ENCODE measurements at places on chromosomes 6 and 20. TPM values are rescaled to one million over a fixed set of nuclear protein-coding genes. Genes with fewer than 3 reads are reported as not detected.

DNA sequence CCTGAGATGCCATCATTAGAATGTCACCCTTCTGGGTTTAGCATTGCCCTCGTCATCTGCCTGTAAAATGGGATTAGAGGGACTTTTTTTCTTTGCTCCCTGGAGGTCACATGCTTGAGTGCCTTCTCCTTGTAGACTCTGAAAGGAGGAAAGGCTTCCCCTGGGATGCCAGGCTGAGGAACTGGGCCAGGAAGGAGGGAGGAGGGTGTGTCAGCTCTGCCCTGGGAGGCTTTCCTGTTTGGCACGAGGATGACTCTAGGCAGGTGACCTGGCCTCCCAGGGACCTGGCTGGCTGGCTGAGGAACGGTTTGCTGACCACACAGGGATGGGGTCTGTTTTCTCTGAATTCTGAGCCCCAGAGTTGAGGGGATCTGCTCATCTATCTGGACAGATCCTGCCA, 137.9 kb upstream of the RNF24 start:
- DNase-seq = no peak
- no peak overlapping the region for H3K27ac ChIP-seq
- H3K27me3 ChIP-seq = peaks cover 15% of the 10 kb centered on the region
- H3K4me1 ChIP-seq = peaks cover 12% of the 10 kb centered on the region

GNAS-AS1 gene
- 4.9 TPM for total RNA-seq

- H3K27ac ChIP-seq = no peak overlapping the region
- H3K4me1 ChIP-seq = no peaks in the 10 kb centered on the region
- H3K36me3 ChIP-seq = peaks cover 14% of the 10 kb centered on the region
These were observed 48.4 kb upstream of the SLC35D3 start for GRCh38 chr6:136873748-136874147.

ERVFRD-1 gene
- not detected for total RNA-seq

FAXC gene
- 2.2 TPM for total RNA-seq

OR2J3 gene
- not detected for total RNA-seq

GRCh38 chr20:57749869-57750268, 40.1 kb upstream of the PMEPA1 start:
- no peak for DNase-seq
- H3K4me3 ChIP-seq = no peak overlapping the region
- peaks cover 1% of the 10 kb centered on the region for H3K27me3 ChIP-seq

DNA sequence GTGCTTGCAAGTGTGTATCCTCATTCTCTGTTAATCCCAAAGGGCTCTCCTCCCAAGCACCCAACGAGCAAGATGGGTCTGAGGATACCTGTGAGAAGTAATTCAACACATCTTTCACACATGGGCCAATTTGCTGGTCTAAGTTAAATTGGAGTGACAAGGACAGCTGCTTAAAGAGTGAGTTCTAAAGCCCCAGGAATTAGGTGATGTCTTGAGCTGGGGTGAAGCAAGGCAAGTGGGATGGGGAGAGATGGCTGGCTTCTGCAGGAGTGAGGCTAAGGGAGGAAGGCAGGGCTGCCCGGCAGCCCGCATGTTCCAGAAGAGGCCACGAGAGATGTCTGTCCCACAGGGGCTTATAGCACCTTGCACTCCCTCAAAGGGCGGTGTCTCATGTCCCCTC, 288.5 kb downstream of the CDH26 start:
- H3K27me3 ChIP-seq = peaks cover 4% of the 10 kb centered on the region
- DNase-seq = no peak
- no peak overlapping the region for H3K4me3 ChIP-seq
- no peak overlapping the region for H3K27ac ChIP-seq
- H3K36me3 ChIP-seq = no peaks in the 10 kb centered on the region

DNA sequence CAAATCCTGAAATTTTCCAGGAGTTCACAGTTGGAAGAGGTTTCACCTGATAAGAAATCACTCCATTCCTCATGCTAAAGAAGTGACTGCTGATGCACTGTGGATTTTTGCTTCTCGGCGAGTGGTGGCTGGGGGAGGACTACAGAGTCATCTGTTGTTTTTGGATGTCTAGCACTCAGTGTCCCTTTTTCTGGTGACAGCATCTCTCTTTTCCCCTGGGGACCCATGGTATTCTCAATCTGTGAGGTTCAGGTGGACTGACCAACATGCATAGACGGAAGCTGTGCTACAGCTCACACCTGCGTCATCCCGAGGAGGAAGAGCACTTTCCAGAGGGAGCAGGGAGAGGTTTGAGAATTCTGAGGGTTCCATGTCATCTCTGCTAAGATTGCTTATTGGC, 42.7 kb upstream of the ZNF831 start:
- H3K4me1 ChIP-seq = peaks cover 20% of the 10 kb centered on the region
- H3K36me3 ChIP-seq = no peaks in the 10 kb centered on the region
- no peak overlapping the region for H3K4me3 ChIP-seq
- peak overlapping the region; percentile 25 for H3K27ac ChIP-seq
- peaks cover 4% of the 10 kb centered on the region for H3K27me3 ChIP-seq

GRCh38 chr20:37345339-37346235, at the start of gene SRC:
TSS of gene SRC (plus strand) at chr20:37346140. CDS start at chr20:37384154, 38,014 bp downstream.
- peak; percentile 58 for DNase-seq
- H3K36me3 ChIP-seq = peaks cover 9% of the 10 kb centered on the region
- peak within 1 kb of the TSS; percentile 90 for H3K4me3 ChIP-seq
- H3K27me3 ChIP-seq = peaks cover 16% of the 10 kb centered on the region
- H3K4me1 ChIP-seq = peaks cover 38% of the 10 kb centered on the region

DCBLD1 gene
- 203 TPM for total RNA-seq

DNA sequence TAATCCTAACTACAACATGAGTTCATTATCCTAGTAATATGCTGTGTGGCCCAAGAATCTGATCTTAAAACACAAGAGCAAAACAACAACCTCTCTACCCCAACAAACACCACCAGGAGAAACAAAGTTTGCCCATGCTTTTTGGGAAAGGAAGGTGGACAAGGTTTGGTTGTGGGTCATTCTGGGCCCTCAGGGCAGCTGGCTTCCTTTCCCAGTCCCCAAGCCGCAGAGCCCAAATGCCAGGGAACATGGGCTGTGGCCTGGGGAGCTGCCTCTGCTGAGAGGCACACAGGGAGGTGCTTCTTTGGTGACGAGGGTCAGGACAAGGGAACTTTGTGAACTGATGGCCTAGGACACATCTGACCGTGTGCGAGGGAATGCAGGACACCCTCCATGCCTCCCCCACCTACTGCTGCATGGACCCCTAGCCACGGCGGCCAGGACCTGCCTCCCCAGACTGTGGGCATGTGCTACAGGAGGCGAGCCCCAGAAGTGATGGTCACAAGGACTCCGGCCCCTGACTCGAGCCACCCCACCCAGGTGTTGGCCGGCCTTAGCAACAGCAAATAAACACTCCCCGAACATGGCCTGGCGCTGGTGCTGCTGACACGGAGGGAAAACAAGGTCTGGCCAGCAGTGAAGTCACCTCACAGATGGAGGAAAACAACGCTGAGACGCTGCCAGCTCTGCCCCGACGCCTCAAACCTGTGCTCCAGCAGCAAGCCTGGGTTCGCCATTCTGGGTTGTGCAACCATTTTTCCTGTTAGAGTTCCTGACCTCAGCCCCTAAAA, 55.6 kb downstream of the RRBP1 start:
- peaks cover 35% of the 10 kb centered on the region for H3K36me3 ChIP-seq
- no peaks in the 10 kb centered on the region for H3K4me1 ChIP-seq
- H3K27me3 ChIP-seq = peaks cover 6% of the 10 kb centered on the region
- DNase-seq = no peak

SEC23B gene
- 33.7 TPM for total RNA-seq

ABCC10 gene
- 45.6 TPM for total RNA-seq

DNA sequence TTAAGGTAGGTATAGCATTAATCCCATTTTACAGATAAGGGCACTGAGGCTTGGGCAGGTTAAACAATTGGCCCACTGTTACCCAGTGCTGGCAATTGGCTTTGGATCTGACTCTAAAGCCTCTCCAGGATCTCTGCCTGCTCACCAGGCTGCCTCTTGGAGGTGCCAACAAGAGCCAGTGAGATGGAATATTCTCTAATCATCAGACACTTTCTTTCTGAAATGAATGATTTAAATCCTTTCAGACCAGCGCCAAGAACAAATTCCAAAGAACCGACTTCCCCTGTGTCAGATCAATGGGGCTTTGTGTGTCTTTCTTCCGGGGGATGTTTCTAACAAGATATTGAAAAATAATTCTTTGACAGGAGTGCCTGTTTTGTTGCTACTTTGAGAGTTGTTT, 23.6 kb downstream of the CYP39A1 start:
- no peak overlapping the region for H3K4me3 ChIP-seq
- H3K27ac ChIP-seq = no peak overlapping the region
- H3K27me3 ChIP-seq = no peaks in the 10 kb centered on the region
- H3K4me1 ChIP-seq = no peaks in the 10 kb centered on the region
- no peak for DNase-seq

DNA sequence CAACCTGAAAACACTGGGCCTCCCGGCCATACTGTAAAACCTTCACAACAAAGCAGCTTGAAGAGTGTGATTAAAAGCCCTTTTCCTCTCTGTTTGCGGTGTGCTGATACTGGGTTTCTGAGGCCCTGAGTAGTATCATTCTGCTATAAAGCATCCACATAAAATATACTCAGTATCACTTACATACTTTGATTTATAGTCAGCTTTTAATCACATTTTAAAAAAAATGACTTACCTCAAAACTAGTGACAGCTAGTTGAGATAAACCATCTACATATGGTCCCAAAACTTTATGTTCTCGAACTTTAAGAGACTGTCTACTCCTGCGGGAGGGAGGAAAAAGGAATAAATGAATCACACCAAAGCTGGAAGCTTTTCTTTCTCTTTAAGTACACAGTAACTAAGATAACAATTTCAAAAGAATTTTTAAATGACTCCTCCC, 135.7 kb downstream of the KIF13A start:
- H3K4me3 ChIP-seq = no peak overlapping the region
- DNase-seq = no peak
- peaks cover 4% of the 10 kb centered on the region for H3K27me3 ChIP-seq
- H3K36me3 ChIP-seq = peaks cover 55% of the 10 kb centered on the region

ZBTB46 gene
- total RNA-seq = 42.1 TPM

DNA sequence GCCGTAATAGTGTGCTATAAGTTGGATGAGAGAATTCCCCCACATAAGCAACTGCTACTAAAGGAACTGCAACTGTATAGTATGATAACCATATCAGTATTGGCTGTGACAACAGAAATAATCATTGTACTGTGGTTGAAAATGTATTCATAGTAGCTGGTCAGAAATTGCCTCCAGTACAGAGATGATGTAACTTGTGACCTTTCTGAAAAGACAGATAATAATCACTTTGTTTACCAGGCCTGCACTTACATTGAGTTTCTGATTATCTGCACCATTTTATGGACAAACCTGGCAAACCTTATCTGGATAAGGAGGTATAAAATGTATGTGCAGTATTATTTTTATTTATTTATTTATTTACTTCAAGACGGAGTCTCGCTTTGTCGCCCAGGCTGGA, 19.0 kb downstream of the CFAP206 start:
- no peak overlapping the region for H3K4me3 ChIP-seq
- H3K27me3 ChIP-seq = no peaks in the 10 kb centered on the region
- no peak for DNase-seq

DNA sequence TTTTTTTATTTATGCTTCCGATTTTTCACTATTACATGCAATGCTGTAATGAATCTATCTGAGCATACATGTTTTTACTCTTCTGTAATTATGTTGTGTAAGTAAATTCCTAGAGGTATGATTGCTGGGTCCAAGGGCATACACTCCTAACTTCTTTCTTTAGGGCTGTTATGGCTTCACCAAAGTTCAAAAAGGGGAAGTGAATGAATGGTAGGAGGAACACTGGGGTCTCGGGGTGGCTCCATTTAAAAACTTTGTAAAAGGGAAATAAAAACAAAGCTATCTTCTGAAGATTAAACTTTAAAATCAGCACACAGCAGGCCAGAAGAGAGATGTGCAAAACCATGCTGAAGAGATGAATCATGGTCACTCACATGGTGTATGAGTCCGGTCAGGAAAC, 289.1 kb upstream of the SUPT3H start:
- no peak overlapping the region for H3K4me3 ChIP-seq
- H3K27ac ChIP-seq = no peak overlapping the region
- H3K4me1 ChIP-seq = peaks cover 4% of the 10 kb centered on the region
- peaks cover 5% of the 10 kb centered on the region for H3K36me3 ChIP-seq
- peaks cover 13% of the 10 kb centered on the region for H3K27me3 ChIP-seq
- DNase-seq = no peak

GRCh38 chr6:144013486-144013909, 5.4 kb upstream of the PLAGL1 start:
- peak; percentile 76 for DNase-seq
- no peak overlapping the region for H3K4me3 ChIP-seq
- H3K36me3 ChIP-seq = no peaks in the 10 kb centered on the region
- H3K27ac ChIP-seq = no peak overlapping the region
- peaks cover 11% of the 10 kb centered on the region for H3K4me1 ChIP-seq

DNA sequence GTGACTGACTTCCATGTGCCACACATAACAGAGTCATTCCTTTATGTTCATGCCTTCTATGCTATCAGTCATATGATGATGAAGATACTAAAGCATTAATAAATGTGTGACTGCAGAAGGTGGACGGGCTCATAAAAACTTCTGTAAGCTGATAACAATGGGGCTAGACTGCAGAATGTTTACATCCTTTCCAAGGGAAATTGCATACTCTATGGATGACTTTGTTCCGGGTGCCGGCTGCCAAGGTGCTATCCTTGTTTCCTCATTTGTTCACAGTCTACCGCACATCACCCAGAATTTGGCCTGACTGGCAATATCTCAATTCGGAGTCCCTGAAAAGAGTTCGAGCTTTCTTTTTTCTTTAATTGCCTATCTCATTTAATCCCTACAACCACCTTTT, 85.0 kb downstream of the HUS1B start:
- DNase-seq = no peak
- H3K36me3 ChIP-seq = peaks cover 24% of the 10 kb centered on the region
- peaks cover 1% of the 10 kb centered on the region for H3K27me3 ChIP-seq
- no peak overlapping the region for H3K27ac ChIP-seq
- H3K4me3 ChIP-seq = no peak overlapping the region
- peaks cover 7% of the 10 kb centered on the region for H3K4me1 ChIP-seq

RBM24 gene
- total RNA-seq = 19.6 TPM

GRCh38 chr20:49420811-49421295, 61.6 kb downstream of the KCNB1 start:
- no peak overlapping the region for H3K4me3 ChIP-seq
- H3K36me3 ChIP-seq = no peaks in the 10 kb centered on the region
- peaks cover 9% of the 10 kb centered on the region for H3K27me3 ChIP-seq

DNA sequence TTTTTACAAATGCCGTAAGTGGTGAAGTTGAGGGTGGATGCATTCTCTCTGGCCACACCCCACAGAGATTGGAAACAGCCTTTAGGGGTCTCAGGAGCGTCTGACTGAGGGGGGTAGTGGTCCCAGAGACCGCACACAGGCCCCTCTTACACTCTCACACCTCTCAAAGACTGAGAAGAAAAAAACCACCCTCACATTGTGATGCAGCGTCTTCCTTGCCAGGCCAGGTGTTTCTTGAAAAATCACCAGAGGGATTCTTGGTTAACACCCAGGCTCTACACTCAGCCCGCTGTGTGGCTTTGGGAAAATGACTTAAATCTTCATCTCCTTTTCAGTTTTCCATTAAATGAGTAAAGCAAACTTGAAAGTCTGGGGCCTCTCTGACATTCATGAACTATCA, 115.8 kb upstream of the SPTLC3 start:
- no peak for DNase-seq
- no peak overlapping the region for H3K4me3 ChIP-seq
- H3K36me3 ChIP-seq = no peaks in the 10 kb centered on the region
- H3K27ac ChIP-seq = no peak overlapping the region
- H3K27me3 ChIP-seq = peaks cover 1% of the 10 kb centered on the region
